Left ventricle myocardium inferior (tissue), 1 donor: ENCODE measurements at places on chromosomes 2 and 18. TPM values are rescaled to one million over a fixed set of nuclear protein-coding genes. Genes with fewer than 3 reads are reported as not detected.

The CCDC85A gene
- 4.4 TPM for total RNA-seq

The PLCL1 gene
- 78.6 TPM for total RNA-seq

The CERS6 gene
- total RNA-seq: 68.9 TPM

The CREB1 gene
- total RNA-seq: 50.5 TPM

The TOGARAM2 gene
- 51.9 TPM for total RNA-seq

The HOXD12 gene
- not detected for total RNA-seq

The LRP1B gene
- total RNA-seq: 0.08 TPM

The HOXD8 gene
- 0.14 TPM for total RNA-seq

The LAMA1 gene
- total RNA-seq: not detected

The CCBE1 gene
- total RNA-seq: 3.2 TPM

The ST8SIA5 gene
- 6.2 TPM for total RNA-seq
